ENCODE measurements at places on chromosomes 3 and 15.
A peak's percentile ranks its signal among the peaks of the same experiment; 100 is the strongest.

GRCh38 chr15:74179983-74180880 lies 6.7 kb downstream of the ISLR start:
- no peak for DNase-seq

- no peak for DNase-seq
These were observed 93.8 kb upstream of the TGFBR2 start for GRCh38 chr3:30512576-30512975.

- DNase-seq = peak; percentile 34
These were observed 22.0 kb upstream of the DOCK3 start for GRCh38 chr3:50652709-50653108.

DNA sequence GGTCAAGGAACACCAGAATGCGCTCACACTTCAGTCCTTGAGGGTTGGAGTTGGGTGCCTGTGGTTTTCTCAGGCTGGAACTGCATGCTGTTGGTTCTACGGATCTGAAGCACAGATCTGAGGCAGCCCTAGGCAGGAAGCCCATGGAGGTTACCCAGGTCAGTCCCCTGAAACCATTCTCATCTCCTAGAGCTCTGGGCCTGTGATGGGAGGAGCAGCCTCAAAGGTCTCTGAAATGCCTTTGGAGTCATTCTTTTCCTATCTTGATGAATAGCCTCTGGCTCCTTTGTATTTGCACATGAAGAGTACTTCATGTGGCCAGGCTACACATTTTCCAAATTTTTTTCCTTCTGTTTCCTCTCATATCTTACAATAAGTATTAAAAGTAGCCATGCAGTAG lies 179.3 kb upstream of the UBE2E1 start:
- DNase-seq = no peak

DNA sequence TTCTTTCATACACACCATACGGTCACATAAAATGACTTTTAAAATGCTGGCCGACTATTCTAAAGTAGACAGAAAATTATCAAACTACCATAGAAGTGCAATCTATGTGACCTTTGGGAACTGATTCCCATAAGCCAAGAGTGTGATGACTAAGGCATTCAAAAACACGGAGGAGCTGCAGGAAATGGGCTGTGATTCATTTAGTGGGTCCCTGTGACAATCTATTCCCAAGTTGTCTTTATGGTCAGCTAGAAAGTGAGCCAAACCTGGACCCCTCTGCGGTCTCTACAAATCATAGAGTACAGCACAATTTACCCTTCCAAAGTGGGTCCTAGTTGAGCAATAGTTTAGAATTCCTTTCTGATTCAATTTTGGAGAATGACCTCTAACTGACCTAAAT lies 251.5 kb upstream of the CBLB start:
- no peak for DNase-seq

DNA sequence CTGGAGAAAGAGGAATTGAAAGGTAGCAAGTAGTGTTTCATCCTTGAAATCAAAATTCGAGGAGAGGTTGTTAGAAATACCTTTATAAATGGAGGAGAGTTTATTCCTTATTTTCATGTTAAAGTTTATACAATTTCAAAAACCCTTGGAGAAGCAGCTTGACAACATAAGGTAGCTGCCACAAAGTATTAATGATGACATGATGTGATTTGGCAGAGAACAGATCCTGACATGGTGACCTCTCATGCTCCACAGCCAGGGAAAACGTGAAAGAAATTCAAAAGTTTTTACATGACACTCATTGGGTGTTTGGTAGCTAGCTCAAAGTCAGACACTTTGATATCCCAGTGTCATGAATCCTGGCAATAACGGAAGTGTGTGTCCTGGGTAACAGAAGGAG lies 320.8 kb downstream of the GBE1 start:
- DNase-seq = no peak

DNA sequence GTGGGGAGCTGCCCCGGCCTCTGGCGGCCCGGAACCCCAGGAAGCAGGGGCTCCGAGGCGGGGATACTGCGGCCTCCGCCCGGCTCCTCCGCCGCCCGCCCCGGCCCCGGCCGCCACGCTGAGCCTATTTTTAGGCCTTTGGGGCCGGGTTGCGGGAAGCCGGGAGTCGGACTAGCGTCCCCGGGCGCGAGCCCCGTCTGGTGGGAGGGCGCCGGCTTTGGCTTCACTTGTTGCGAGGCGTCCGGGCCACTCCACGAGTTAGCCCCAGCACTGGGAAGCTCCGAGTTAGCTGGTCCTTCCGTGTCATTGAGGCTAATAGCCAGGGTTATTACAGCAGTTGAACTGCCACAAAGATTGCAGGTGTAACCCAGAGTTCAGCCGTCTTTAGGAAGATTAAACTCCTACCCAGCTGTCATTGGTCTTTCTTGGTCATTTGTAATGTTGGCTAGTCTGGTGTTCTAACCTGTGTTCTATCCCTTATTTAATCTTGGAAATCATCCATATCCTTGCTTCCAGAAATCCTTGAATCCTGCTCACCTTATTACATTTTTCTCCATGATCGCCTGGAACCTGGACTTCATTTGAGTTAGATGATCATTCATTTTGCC lies 791 bp downstream of the GYG1 start:
- peak; percentile 37 for DNase-seq

DNA sequence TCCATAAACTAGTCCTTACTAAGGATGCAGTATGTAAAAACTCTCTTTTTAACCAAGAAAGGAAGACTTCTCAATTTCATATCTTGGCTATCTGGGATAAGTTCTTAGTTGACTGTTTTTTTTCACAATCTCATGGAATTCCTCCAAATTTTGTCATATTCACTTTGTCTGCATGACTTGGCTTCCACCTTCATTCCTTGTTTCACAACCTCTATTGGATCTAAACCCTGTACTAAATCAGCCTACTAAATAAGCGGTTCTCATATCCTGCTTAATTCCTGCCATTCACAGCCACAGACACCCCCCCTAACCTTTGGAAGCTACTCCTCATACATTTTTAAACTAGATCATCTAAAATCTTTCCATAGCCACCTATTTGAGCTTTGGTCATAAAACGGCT lies 370.6 kb upstream of the NAALADL2 start:
- no peak for DNase-seq

DNA sequence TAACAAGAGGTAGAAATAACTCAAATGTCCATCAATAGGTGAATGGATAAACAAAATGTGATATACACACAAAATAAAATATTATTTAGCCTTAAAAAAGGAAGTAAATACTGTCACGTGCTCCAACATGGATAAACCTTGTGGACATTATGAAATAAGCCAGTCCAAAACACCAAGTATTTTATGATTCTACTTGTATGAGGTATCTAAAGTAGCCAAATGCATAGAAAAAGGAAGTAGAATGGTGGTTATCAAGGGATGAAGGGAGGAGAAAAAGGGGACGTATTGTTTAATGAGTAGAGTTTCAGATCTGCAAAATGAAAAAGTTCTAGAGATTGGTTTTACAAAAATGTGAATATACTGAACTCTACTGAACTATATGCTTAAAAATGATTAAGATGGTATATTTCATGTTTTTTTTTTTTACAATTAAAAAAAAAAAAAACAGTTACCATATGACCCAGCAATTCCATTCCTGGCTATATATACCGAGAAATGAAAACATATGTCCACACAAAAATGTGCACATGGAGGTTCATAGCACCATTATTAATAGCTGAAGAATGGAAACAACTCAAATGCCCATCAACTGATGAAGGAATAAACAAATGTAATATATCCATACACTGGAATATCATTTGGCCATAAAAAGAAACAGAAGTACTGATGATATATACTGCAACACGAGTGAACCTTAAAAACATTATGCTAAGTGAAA lies 29.1 kb upstream of the MAP6D1 start:
- no peak for DNase-seq
